ENCODE measurements at places on chromosomes 11 and 22.
A peak's percentile ranks its signal among the peaks of the same experiment; 100 is the strongest.

DNA sequence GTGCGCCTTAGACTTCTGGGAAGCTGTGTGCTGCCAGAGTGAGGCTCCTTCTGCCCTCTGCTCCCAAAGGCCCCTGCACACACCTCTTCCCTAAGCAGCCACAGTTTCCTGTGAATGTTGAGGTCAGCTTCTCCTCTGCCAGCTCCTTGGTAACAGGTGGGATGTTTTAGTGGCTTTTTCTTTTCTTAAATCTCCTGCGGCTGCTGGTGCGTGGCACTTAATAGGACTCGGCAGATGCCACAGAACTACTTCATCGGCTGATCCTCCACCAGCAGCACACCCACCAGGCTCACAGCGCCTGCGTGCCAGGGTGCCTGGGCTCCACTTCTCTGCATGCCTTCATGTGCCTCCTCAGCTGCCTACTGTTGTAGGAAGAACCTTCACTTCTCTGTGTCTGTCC, 87.8 kb downstream of the RCN1 start:
- DNase-seq, result no peak

GRCh38 chr22:49084206-49084605, 743.5 kb downstream of the BRD1 start:
- no peak for DNase-seq

GRCh38 chr11:6635082-6635932, 16.1 kb upstream of the TPP1 start:
- no peak for DNase-seq

- no peak for DNase-seq
These were observed 21.8 kb downstream of the PIK3C2A start for GRCh38 chr11:17185938-17186337.

GRCh38 chr11:94302776-94303175, 1.6 kb upstream of the IZUMO1R start:
- no peak for DNase-seq

GRCh38 chr22:21636629-21637218, 4.2 kb downstream of the CCDC116 start:
- no peak for DNase-seq

DNA sequence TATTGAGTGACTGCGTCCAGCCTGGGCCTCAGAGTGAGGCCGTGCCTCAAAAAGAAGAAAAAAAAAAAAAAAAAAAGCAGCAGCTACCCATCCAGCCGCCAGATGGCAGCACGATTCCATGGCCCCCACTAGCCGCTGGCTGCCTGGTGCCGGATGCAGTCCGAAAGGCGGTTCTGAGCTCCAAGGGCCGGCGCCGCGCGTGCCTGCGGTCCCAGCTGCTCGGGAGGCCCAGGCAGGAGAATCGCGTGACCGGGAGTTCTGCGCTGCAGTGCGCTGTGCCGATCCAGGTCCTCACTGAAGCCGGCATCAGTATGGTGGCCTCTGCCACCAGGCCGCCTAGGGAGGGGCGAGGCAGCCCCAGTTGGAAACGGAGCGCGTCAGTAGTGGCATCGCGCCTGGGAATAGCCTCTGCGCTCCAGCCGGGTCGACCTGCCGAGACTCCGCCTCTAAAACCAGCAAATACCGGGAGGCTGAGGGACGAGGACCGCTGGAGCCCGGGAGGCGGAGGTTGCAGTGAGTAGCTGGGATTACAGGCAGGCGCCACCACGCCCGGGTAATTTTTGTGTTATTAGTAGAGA, 19.3 kb downstream of the SCARF2 start:
- DNase-seq, result no peak

DNA sequence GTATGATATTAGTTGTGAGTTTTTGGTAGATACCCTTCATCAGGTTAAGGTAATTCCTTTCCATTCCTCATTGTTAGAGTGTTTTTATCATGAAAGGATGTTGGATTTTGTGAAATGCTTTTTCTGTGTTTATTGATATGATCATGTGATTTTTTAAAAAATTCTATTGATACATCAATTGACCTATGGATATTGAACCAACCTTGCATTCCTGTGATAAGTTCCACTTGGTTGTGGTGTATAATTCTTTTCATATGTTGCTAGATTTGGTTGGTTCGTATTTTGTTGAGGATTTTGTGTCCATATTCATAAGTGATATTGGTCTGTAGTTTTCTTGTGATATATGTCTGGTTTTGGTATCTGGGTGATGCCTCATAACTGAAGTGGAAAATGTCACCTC, 6.7 kb downstream of the ANKRD13D start:
- no peak for DNase-seq

DNA sequence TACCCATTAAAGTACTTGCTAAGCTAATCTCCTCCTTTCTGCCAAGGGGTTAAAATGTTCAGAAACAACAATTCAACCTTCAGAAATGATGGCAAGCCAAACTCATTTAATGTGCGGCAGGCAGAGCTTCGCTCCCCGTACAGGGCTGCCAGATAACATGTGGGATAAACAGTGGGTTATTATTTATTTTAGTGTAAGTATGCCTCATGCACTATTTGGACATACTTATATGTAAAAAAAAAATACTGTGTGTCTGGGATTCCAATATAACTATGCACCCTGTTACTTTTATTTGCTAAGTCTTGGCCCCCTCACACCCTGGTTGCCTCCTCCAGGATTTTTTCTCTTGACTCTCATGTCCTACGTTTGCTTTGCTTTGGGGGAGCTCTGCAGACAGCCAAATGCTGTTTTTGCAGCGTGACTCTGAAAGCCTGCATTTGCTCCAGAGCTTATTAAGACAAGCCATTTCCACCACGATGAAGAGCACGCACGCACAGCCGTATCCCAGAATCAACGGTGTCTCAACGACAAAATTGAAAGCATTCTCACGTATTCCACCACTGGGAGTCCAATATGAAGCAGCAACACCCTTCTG, 86.5 kb upstream of the SHANK2 start:
- peak; percentile 6 for DNase-seq

DNA sequence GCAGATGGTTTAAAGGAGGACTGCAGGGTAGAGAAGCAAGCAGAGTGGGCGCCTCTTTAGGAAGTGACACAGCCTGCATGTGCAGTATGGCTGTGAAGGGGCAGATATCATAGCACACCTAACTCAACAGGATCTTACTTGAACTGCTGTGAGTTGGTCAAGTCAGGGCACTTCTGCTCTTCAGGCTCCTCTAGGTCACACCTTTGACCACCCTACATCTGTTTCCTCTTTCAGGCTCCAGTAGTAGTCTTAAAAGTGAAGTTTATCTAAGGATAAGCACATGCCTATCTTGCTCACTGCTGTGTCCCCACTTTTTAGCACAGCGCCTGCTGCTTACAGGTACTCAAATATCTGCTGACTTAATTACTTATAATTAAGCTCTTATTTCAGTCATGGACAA, 6.5 kb downstream of the MRPL16 start:
- DNase-seq, result no peak

DNA sequence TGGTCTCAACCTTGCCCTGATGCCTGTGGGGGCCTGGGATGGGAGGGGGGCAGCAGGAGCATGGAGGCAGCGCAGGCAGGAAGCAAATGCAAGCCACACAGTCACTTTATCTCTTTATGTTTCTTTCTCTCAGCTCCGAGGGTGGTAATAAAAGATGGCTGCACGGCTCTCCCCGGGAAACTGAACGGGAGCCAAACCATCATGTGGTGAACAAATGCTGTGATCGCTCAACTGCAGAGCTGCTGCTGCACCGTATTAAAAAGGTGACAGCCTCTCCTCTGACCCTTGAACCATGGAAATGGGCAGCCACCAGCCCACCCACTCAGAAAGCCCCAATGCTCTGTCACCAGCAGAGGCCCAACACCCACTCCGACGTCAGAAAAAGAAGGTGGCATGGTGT, 110.0 kb downstream of the TIMP3 start:
- DNase-seq, result no peak

GRCh38 chr11:96328395-96329010, 14.5 kb downstream of the MAML2 start:
- no peak for DNase-seq

DNA sequence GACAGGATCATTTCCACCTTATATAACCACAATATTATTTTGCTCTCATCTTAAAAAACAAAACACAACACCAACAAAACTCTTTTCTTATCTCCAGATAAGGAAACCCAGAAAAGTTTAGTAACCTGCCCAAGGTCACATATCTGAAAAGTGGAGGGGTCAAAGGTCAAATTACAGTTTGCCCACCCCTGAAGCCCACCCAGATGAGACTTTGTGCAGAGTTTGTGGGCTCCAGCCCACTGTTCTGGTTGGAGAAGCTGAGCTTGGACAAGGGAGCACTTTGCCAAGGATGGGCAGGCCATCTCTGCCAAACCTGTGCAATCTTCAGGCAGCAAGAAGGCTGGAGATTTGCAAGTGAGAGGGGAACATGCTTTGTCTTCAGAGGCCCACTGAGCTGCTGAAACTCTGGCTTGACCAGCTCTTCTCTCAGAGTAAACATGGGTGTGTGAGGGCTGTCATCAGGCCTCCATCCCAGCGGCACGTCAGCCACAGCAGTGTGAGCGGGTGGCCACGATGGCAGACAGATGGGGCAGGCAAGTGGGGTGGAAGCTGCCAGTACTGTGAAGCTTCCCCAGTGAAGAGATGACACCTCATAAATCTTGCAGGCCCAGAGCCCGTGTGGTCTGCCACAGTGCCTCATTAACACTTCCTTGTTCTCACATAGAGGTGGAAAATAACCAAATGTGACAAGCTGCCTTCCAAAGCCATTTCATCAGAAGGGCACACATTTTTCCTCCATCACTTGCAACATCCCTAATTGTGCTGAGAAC, 111.8 kb downstream of the CCDC81 start:
- DNase-seq, result no peak

DNA sequence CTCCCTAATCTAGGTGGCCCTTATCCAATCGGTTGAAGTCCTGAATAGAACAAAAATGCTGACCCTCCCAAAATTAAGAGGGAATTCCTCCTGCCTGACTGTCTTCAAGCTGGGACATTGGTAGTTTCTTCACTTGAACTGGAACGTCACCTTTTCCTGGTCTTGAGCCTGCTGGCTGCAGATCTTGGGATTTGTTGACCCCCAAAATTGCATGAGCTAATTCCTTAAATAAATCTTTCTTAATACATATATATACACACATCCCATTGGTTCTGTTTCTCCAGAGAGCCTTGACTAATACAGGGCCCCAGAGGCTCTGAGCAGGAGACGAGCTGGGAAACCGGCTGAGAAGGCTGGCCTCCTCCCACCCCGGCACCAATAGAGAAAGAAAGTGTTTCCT, 46.2 kb downstream of the TRIM29 start:
- DNase-seq, result no peak

DNA sequence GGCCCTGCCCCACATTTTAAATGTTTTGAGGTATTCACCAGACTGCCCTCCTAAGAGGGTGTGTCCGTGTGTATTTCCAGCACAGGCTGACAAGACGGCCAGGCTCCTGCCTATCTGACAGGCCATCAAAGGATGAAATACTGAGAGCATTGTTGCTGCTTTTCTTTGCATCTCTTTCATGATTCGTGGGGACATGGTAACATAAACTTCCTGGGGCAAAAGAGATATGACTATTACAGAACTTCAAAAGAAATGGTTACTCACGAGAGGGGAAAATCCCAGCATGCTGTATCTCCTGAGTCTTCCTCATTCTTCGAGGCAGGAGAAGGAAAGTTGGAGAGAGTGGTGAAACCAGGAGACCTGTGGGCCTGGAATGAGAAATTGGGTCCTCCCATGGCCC, 10.3 kb upstream of the BIK start:
- no peak for DNase-seq

GRCh38 chr11:117231842-117232091, at the start of gene PCSK7:
Gene PCSK7 (minus strand): TSS chr11:117232073. CDS start chr11:117229844, 2,229 bp downstream.
- DNase-seq, result no peak

DNA sequence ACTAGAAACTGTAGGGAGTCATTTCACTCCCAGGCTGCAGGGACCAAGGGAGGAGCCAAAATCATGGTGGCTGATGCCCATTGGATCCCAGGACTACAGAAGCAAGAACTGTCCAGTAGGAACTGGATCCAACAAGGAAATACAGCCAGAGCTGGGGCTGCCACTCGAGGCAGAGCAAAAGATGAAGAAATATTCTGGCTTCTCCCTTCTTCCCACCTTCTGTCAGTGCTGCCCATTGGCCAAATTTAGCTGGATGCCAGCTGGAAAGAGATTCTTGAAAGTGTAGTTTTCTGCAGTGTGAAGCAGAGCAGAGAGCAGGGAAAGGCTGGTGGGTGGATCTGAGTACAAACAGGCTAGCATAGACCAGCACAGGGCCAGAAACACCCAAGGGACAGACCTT, 45.6 kb downstream of the COMMD9 start:
- no peak for DNase-seq

DNA sequence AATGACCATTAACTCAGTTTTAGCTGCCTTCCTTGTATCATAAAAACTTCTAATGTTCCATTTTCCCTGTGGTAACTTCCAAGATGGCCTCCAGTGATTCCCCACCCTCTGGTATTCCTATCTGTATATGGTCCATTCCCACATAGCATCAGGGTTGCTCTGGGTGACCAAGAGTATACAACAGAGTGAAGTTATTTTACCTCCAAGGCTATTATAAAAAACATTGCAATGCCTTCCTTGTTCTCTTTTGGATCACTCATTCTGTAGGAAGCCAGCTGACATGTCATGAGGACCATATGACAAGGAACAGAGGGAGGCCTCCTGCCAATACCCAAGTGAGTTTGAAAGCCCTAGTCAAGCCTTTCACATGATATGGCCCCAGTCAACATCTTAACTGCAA, 30.1 kb downstream of the ZNF280B start:
- DNase-seq, result no peak

DNA sequence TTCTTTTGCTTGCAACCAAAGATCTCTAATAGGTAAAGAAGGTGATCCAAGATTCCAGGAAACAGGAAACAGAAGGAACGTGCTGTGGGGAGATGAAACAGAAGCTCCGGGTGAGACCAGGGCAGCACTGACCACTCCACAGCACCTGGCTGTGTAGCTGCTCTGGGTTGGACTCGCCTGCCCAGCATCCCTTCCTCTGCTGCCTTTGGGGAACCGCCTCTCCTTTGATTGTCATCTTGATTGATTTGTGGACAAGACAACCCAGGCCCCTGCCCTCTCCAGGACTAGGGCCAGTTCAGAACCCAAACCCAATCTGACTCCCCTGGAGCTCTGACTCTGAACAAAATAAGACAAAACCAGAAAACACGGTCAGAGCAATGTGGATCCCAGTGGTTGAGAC, 14.7 kb upstream of the APOBEC3A start:
- no peak for DNase-seq

DNA sequence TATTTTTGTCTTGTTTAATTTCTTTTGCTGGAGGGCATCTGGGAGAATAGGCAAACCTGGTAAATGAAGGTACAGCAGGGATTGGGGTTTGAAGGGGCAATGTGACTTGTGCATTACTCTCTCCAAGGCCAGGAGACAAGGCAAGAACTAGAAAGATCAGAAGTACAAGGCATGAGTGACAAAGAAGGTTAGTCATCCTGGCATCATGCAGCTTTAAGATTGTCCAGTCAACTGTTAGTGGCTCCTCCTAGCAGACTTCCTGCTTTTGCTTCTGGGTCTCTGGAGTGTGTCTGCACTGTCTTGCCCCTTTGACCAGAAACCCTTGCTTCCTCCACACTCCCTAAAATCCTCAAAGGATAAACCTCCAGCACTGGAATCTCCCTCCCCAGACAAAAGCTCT, 27.2 kb upstream of the GLYATL1 start:
- no peak for DNase-seq

Measured in SK-N-MC (cell line).